Cardiac muscle cell (in vitro differentiated cells and primary cell): ENCODE measurements at places on chromosomes 7 and 10. TPM values are rescaled to one million over a fixed set of nuclear protein-coding genes. Genes with fewer than 3 reads are reported as not detected.

GRCh38 chr7:121313793-121314676 lies 14.8 kb upstream of the WNT16 start:
- DNase-seq: peak; percentile 83

GRCh38 chr7:112990624-112991023 lies 96.0 kb downstream of the GPR85 start:
- no peak for DNase-seq

- DNase-seq: no peak
Observed at GRCh38 chr7:157193274-157193673, 54.5 kb downstream of the UBE3C start.

GRCh38 chr7:44162179-44162578 lies 21.0 kb upstream of the MYL7 start:
- DNase-seq: peak; percentile 25

DNA sequence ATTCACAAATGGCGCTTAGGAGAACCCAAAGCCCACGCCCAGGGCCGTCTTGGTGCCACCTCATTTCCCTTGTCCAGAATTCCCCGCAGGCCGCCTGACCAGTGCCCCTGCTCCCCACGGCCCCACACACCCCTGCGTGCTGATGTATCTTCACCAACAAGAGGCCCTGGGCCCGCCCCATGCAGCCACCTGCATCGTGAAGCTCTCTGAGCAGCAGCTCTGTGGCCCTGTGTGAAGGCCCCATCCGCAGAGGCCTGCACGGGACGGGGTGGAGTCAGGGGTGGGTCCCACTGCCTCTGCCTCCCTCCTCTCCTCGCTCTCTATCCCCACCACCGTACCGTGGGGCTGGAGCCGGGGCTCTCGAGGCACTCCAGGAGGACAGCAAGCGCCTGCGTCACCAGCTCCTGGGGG lies 14.7 kb downstream of the BRAT1 start:
- DNase-seq: no peak

- DNase-seq: no peak
Observed at GRCh38 chr10:130557181-130557845, 421.1 kb downstream of the GLRX3 start.

DNA sequence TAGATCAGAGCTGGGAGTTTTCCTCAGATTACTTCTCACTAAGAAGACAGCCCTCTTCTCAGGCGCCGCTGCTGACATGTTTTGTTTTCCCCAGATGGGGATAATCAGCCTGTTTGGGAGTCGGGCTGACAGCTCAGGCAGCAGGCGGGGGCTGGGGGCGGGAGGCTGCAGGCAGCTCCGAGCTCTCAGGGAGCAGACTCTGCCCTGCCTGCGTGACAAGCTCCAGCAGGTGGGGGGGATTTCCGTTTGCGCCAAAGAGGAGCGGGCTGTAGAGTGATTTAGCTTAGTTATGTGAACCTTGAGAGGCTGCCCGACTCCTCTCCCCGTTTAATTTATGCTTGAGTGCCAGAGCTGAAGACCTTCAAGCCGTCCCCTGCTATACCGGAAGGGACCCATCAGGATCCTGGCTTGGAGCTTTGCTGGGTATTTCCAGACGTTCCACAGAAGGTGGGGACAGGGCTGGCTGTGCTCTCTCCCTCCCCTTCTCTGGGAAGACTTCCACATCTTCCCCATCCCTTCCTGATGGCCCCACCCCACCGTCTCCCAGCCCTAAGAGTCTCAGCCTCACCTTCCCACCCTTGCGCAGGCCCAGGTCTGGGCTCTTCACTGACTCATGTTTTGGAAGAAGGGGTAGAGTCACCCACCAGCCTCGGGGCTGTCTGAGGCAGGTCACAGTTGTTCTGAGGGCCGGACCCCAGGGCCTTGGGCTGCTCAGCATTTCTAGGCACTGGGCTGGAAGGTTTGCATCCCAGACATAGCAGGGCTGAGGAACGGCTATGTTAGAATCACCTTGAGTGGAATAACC lies 24.7 kb upstream of the ADCYAP1R1 start:
- peak; percentile 61 for DNase-seq

DNA sequence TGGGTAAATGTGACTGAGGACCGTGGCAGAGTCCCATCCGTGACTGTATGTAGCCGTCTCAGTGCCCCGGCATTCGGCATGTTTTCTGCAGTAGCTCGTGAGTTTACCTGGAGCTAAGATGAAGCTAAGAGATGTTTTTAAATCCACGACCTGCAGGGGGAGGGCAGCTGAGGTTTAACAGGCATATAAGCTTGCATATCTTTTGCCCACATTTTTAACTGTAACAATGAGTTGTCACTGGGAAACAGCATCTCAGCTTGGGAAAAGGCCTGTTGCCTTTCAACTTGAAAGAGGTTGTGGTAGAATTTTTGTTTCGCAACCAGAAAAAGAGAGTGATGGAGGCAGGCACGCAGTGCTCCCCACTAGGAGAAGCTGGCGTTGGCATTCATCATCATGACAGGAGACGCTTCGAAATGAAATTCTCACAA lies 77.7 kb downstream of the CELF2 start:
- DNase-seq: no peak

GRCh38 chr7:28806841-28807240 lies 151.3 kb downstream of the TRIL start:
- DNase-seq: no peak

DNA sequence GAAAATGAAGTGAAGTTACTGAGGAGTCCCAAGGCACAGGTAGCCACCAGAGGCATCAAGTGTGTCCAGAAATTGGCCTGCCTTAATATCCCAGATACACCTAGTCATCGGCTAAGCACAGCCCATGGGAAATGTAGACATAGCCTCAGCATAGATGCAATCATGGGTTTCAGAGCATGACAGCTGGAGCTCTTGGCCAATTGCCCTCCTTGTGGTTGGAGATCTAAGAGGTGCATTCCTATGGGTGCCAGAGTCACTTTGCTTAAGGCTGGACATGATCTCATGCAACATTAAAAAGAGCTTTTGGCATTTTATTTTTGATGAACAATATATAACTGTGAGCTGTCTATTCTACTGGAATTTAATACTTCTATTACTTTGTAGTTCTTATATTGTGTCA lies 758.0 kb upstream of the LRRTM3 start:
- no peak for DNase-seq

- no peak for DNase-seq
Observed at GRCh38 chr7:157964521-157964920, 623.1 kb downstream of the PTPRN2 start.

- DNase-seq: no peak
Observed at GRCh38 chr7:116545411-116545993, 20.7 kb downstream of the CAV1 start.

Gene FGFR2
- 47.5 and 51.3 TPM in 2 replicates for polyA plus RNA-seq

Gene DGKI
- polyA plus RNA-seq: 35.0 and 61.4 TPM in 2 replicates

Gene GAD2
- polyA plus RNA-seq: not detected in 2 replicates

Gene CCDC172
- polyA plus RNA-seq: not detected in 2 replicates

Gene SMKR1
- 0.32 and 3.6 TPM in 2 replicates for polyA plus RNA-seq

Gene MMP21
- not detected in 2 replicates for polyA plus RNA-seq

Gene TMEM273
- polyA plus RNA-seq: not detected in 2 replicates

Gene STK31
- 0.06 TPM in 1 of 2 replicates, not detected in the other for polyA plus RNA-seq
